ENCODE measurements at places on chromosomes 1 and 21.

GRCh38 chr1:180525715-180526039 is 23.3 kb upstream of the ACBD6 start:
- DNase-seq, result no peak

- DNase-seq, result no peak
Observed at GRCh38 chr1:36134505-36135329, 9.7 kb upstream of the COL8A2 start.

GRCh38 chr1:201828820-201829774 is at the start of gene IPO9:
TSS of gene IPO9 (plus strand) at chr1:201829157. CDS start at chr1:201829210, 53 bp downstream.
- peak; percentile 93 for DNase-seq

- no peak for DNase-seq
Observed at GRCh38 chr1:118928739-118929554, 59.2 kb downstream of the TBX15 start.

DNA sequence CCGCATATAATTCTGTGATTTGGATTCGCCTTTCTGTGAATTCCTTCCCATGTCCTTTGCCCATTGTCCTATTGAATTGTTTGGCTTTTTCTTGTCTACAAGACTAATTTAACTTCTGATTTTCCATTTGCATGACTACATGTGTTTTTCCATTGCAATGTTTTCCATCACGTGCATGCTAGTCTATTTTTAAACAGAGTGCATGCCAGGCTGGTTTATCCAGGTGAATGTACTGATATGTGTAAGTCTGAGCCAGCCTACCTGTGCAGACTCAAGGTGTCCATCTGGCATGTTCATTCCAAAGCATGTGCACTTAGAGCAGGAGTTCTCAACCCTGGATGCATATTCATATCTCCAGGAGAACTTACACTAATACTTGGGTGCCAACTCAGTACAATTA is 59.7 kb downstream of the INAVA start:
- no peak for DNase-seq

Measured in GM06990 (cell line).